ENCODE measurements at places on chromosomes 7 and 10.

DNA sequence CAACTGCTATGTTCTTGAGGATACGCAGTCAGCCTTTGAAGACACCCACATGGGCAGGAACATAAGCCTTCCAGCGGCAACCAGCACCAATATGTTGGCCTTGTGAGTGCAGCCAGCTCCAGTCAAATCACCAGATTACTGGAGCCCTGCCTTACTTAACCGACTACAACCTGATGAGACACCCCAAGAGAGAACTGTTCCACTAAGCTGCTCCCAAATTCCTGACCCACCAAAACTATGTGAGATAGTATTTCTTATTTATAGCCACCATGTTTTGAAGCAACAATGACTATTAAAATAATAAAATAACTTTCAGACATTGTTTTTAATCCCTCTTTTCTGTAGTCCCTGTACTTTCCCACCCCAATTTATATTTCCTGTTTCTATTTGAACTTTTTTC lies 179.6 kb downstream of the ADK start:
- DNase-seq: no peak

- no peak for DNase-seq
These were observed 333.6 kb upstream of the ZNF32 start for GRCh38 chr10:43982250-43982649.

- DNase-seq: no peak
These were observed 331.5 kb downstream of the DNAJB6 start for GRCh38 chr7:157668221-157668883.

DNA sequence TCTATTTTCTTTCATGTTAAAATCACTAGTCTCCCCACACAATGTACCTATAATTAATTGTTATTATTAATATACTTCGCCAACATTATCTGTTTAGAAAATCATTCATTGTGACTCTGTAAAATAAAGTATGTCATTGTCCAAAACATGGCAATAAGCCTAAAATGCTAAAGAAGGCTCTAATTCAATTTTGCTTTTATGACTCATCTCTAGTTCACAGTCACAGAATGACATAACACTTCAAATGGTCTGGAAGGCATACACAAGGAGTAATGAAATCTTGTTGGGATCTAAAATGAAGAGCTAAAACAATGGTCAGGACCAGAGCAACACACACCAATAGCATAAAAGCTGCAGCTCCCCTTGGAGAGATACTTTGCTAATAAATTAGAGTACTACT lies 505.8 kb downstream of the GPAM start:
- no peak for DNase-seq

- DNase-seq: no peak
These were observed 186.8 kb downstream of the CELF2 start for GRCh38 chr10:11204351-11204942.

- peak; percentile 71 for DNase-seq
These were observed 12.3 kb downstream of the CAV2 start for GRCh38 chr7:116511552-116512519.

DNA sequence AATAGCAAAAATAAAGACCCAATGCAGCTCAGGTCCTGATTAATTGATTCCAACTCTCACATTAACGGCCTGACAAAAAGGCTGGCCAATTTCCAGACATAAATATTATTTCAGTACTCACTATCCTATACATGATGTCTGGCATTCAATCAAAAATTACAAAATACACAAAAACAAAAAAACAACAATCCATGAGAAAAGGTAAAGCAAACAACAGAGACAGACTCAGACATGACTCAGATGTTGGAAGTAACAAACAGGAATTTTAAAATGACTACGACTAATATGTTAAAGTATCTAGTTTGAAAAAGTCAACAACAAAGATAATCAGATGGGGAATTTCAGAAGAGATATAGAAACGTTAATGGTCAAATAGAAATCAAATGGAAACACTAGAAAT lies 152.8 kb downstream of the AMPH start:
- no peak for DNase-seq

GRCh38 chr7:143960813-143961610 lies 6.4 kb downstream of the OR2F1 start:
- no peak for DNase-seq

GRCh38 chr7:16114633-16115032 lies 306.7 kb downstream of the CRPPA start:
- DNase-seq: no peak

GRCh38 chr7:128879939-128880746 lies 17.5 kb downstream of the ATP6V1F start:
- peak; percentile 80 for DNase-seq

GRCh38 chr7:150740053-150740452 lies 2.8 kb downstream of the GIMAP5 start:
- DNase-seq: no peak
